ENCODE measurements at places on chromosomes 1 and 21.

GRCh38 chr21:33721081-33721480, 78.8 kb downstream of the ITSN1 start:
- DNase-seq, result no peak

DNA sequence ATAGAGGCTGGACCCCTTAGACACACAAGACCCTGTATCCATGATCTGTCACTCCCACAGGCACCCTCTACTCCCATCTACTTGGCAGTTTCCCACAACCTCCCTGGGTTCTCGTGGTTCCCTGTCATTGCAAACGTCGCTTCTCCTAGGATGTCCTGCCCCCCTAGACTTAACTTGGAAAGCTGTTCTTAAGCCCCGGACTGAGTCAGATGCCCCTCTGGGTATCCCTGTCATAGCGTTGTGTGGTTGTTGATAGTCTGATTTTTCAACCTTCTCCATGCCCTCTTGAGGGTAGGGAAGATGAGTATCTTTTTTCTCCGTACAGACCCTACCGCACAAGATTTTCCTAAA, 11.8 kb downstream of the RCC1 start:
- no peak for DNase-seq

DNA sequence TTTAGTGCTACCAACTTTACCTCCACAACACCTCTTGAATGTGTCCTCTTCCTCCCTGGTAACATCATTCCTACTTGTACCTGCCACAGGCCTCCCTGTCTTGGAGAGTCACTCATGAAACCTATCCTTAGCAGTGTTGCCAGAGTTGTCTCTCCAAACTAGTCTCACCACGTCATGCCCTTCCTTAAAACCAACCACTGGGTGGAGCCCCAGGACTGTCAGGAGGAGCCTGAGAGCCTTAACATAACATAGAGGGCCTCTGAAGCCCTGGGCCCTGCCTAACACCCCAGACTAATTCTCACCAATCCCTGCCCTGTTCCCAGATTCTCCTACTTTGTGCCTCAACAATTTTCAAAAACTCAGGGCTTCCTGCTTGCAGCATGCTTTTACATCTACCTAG, 65.3 kb downstream of the ZNF697 start:
- no peak for DNase-seq

DNA sequence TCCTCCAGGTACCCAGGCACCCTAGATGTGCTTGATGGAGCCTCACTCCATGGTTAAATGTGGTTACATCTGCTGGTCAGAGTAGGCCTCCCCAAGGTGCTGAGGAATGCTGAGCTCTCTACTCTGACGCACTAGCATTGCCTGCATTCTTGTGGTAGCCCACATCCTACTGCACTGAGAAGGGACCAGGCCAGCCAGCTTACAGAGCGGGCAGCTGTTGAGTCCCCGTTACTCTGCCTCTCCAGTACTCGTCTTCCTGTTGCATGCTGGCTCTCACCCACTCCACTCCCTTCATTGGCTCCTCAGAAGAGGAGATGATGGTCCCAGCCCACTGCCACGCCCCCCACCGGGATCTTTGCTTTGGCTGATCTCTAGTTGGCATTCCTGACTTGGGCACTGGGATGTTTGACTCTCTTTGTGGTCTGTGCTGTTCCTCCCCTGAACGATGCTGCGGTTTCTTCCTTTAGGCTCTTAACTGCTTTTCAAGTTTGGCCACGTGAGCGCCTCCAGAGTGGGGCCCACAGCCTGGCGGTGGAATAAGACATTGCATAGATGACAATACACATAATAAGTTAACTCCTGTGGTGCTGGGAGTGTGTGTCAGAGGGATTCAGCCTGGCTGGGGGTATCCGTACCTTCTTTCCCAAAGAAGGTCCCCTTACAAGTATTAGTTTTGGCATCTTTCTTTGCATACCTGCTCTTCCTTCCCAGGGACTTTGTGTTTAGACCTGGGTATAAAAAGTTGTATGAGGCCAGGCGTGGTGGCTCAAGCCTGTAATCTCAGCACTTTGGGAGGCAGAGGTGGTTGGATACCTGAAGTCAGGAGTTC, 18.6 kb downstream of the AZIN2 start:
- peak; percentile 49 for DNase-seq

DNA sequence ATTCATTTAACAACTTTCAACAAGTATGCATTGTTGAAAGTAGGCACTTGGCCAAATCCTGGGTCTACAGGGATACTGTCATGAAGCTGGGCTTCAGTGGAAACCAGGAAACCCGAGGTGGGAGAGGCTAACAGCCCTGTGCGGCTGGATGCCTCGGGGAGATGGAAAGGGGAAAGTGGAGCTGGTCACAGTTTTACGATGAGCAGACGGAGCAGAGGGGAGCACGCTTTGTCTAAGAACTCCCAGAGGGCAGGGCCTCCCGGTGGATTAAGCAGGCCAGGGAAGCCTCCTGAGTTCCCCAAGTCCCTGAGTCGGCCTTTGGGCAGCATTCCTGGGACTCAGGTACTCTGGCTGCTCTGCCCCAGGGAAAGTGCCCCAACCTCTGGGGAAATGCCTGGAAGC, 23.8 kb downstream of the STUM start:
- DNase-seq, result no peak

GRCh38 chr1:229940684-229941083, 126.4 kb upstream of the GALNT2 start:
- no peak for DNase-seq

GRCh38 chr1:202286622-202287097, 55.1 kb downstream of the UBE2T start:
- DNase-seq, result no peak

GRCh38 chr1:39890273-39890672, 7.0 kb upstream of the TRIT1 start:
- no peak for DNase-seq
